SK-N-SH (cell line): ENCODE measurements at places on chromosomes 13 and 19. TPM values are rescaled to one million over a fixed set of nuclear protein-coding genes. Genes with fewer than 3 reads are reported as not detected.

- DNase-seq = peak; percentile 9
Observed at GRCh38 chr19:5558101-5558621, 9.6 kb downstream of the TINCR start.

DNA sequence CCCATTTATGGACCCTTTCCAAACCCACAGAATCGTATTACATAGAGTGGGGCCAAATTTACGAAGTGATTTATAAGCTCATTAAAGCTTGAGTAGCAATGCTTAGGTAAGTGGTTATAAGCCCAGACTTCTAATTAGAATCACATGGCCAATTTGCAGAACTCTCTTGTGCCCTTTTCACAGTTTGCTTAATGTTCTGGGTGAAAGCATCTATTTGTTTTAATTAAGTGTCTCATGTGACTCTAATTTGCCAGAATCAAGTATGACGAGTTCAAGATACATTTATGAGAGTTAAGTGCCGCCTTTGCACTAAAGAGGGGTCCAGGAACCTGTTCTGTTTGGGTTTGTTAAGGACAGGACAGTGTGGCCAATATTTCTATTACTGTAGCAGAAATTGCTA, 46.0 kb upstream of the ZNF681 start:
- DNase-seq = no peak

GRCh38 chr19:12237143-12237839, 57.4 kb downstream of the ZNF44 start:
- no peak for DNase-seq

GRCh38 chr19:40578442-40578908, 1.8 kb downstream of the SHKBP1 start:
- DNase-seq = peak; percentile 60

- no peak for DNase-seq
Observed at GRCh38 chr19:54325631-54326030, 12.7 kb upstream of the LILRA5 start.

DNA sequence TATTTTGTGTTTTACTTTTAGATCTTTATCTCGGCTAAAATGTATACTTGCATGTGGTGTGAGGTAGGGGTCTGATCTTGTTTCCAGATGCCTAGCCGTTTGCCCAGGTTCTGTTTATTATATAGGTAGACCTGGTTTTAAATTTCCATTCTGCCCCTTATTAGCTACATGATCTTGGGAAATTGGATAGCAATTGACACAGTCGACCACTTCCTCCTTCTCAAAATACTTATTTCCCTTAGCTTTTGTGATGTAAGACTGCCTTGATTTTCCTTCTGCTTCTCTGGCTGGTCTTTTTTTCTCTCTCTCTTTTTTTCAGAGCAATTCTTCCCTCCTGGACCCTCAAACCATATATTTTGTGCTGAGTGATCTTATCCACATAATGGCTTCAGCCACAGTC, 3.0 kb upstream of the PGLYRP1 start:
- no peak for DNase-seq

- peak; percentile 37 for DNase-seq
Observed at GRCh38 chr13:91133941-91134802, 213.3 kb upstream of the MIR17HG start.

- DNase-seq = no peak
Observed at GRCh38 chr13:94346261-94347019, 133.0 kb downstream of the DCT start.

- DNase-seq = no peak
Observed at GRCh38 chr19:48678201-48678600, 5.4 kb upstream of the NTN5 start.

- no peak for DNase-seq
Observed at GRCh38 chr13:83714236-83714635, 168.0 kb downstream of the SLITRK1 start.

GRCh38 chr13:49681842-49682435, 9.3 kb downstream of the EBPL start:
- no peak for DNase-seq

DNA sequence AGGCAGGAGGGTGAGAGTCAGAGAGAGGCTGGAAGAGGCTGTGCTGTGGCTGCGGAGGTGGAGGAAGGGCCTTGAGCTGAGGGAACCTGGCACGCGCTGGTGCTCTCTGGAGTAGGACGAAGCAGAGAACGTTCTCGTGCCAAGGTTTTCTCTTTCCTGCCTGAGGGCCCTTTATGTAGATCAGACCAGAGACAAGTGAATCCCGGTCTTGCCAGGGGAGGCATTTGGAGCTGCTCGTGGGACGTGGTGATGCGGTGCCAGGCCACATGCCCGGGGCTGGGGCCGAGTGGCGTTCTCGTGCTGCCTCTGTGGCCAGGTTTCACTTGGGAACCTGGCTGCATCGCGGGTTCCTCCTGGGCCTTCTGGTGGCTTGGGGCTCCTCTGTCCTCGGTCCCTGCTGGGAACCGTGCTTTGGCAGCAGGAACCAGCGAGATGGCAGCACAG, 54.2 kb downstream of the KDM4B start:
- DNase-seq = no peak

GRCh38 chr19:18001777-18002345, 6.1 kb upstream of the ARRDC2 start:
- peak; percentile 42 for DNase-seq

- peak; percentile 85 for DNase-seq
Observed at GRCh38 chr13:27533155-27533643, 82.8 kb upstream of the MTIF3 start.

GRCh38 chr13:46620471-46620870, 67.5 kb downstream of the LRCH1 start:
- DNase-seq = no peak

GRCh38 chr13:113070855-113071254, 34.7 kb upstream of the F7 start:
- no peak for DNase-seq

GRCh38 chr13:112324116-112324515, 52.0 kb upstream of the SPACA7 start:
- no peak for DNase-seq

DNA sequence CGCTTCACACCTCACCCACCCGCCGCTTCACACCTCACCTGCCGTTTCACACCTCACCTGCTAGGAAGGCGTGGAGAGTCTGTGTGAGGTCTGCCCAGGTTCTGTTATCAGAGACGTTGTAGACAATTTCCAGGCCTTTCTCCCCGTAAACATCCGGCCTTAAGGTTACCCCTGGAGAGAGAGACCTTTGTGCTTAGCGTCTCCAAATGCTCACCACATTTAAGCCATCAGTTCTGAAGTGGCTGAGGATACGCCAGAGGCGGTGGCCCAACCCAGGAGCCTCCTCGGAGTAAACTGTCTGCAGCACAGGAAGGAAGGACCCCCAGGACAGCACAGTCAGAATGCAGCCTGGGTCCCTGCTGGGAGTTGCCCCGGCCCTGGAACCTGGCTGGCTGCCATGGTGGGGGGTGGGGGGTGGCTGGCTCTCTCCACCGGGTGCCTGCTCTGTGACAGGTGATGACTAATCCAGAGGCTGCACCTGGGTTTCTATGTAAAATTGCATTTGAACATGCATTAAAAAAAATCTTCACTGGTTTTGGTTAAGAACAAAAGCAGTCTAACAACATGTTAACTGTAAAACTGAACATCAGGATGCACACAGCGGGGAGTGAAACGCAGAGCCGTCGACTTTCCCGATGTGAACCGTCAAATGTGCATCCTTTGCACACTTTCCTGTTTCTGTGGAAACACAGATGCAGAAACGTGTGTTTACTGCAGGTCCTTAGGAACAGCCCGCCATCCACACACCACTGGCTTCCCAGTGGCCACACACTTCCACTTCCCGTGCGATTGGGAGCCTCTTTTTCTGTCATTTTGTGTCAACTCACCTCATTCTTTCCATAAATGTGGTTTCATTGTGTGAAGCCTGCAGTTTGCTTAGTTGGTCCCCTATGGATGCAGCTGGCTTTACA, 4.5 kb downstream of the ATP4B start:
- DNase-seq = peak; percentile 61

DNA sequence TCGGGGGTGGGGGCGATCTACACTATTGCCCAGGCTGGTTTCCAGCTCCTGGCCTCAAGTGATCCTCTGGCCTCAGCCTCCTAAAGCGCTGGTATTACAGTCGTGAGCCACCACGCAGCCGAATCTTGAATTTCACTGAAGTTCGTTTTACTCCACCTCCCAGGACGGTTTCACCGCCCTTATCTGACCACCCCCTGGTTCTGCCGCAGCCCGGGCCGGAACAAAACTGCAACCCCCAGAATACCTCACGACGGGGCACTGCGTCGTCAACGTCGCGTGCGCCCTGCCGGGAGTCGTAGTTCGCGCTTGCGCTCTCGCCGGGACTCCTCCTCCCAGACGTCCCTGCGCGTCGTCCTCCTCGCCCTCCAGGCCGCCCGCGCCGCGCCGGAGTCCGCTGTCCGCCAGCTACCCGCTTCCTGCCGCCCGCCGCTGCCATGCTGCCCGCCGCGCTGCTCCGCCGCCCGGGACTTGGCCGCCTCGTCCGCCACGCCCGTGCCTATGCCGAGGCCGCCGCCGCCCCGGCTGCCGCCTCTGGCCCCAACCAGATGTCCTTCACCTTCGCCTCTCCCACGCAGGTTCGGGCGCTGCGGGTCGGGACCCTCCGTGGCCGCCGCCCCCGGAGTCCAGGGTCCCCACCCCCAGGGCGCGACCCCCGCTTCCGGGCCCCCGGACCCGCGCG, at the start of gene ATP5F1D:
Gene ATP5F1D (plus strand): TSS at position 335 of the 679 bp plus-strand sequence. CDS start 100 bp downstream, at position 435.
- DNase-seq = peak; percentile 93

DNA sequence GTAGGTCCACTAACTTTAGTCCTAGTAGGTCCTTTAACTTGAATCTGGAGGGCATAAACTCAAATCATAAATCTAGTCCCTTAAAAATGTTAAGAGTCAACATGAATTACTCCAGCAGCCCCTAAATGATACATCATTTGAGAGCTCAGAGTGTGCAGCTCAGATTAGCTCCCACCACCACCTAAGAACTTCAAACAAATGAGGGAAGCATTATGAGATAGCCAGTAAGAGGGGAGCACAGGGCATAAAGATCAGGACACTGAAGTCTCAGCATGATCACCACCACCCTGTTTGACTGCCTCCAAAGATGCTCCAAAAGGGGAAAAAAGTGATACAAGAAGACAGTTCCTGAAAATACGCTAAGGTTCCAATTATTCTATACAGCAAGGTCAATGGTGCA, 5.7 kb downstream of the PROSER1 start:
- no peak for DNase-seq

- DNase-seq = no peak
Observed at GRCh38 chr13:79393564-79394249, 12.3 kb downstream of the RBM26 start.

DNA sequence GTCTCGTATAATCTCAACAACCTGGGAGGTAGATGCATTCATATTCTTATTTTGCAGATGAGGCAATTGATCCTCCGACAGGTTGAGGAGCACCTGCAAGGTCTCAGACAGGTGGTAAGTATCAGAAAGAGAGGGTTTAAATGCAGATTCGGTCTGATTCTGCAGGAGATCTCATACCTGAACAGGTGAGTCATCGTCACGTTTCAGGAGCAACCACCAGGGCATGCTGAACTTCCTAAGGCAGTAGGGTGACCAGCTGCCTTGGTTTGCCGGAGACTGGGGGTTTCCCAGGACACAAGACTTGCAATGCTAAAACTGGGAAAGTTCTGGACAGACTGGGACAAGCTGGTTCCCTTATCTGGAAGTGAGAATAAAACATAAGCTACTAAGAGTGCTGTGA, 68.8 kb upstream of the TSHZ3 start:
- no peak for DNase-seq

GRCh38 chr13:50244713-50245574, 229.7 kb downstream of the KCNRG start:
- no peak for DNase-seq

DNA sequence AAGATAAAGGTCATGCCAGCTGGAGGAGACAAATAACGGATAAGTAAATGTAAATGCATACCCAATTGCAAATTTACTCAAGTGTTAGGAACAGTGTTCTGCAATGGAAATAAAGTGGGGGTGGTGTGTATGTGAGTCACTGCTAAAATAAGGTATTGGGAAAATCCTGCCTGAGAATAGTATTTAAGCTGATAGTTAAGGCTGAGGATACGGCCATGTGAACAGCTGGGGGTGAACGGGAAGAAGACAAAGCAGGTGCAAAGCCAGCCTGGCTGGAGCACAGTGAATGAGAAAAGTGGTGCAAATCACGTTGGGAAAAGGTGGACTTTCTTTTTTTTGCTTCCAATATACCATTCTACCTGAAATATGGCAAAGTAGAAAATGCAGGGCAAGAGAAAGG, 242.4 kb upstream of the SLC10A2 start:
- no peak for DNase-seq

DNA sequence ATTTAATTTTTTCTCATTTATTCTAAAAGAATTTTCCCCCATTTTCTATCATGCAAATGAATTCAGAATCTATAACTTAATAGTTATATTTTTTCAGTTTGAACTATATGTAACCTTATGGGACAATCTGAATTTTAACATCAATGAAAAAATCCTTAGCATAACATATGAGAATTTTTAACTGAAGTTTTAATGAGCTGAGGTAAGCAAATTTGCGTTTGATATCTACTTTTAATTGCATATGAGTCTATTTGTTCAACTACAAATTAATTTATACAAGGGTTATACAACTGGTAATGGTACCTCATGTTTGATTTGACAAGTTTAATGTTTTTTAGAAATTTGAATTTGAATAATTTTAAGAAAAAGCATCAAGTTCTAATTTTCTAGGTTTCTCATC, 384.4 kb upstream of the PCDH9 start:
- DNase-seq = no peak

DNA sequence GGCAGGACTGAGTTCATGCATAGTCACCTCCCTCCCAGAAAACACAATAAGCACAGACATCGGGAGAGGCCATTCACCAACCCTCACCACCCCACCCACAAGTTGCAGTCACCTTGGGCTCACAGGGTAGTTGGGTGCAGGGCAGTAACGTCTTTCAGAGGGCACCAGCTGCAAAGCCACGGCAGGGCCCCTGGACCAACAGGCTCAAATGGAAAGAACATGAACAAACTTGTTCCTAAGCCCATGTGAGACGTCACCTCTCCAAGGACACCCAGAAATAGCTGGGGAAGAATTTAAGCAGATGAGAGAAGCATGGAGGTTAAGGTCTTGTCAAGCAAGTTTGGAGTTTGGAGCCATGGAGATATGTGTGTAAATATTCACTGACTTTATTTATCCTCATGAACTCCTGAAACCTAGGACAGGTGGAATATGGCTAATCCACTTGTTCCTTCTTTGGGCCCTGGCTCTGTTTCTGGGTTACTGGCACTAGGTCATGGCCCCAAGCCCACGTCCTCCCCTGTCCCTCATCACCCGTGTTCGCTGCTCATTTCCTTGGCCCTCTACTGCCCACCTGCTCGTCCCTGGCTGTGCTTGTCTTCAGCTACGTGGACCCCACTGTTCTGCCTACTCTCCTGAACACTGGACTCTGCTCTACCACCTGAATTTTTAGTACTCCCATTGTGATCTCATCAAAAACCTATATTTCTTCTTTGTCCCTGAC, 40.4 kb downstream of the SACS start:
- DNase-seq = no peak

Gene ZNF714
- 5.4 and 6.0 TPM in 2 replicates for polyA plus RNA-seq

Gene ELSPBP1
- polyA plus RNA-seq = not detected in 2 replicates

Gene RAB3A
- 9.1 and 9.7 TPM in 2 replicates for polyA plus RNA-seq

Gene HRC
- polyA plus RNA-seq = not detected in 2 replicates

Gene GAS6
- 380 and 406 TPM in 2 replicates for polyA plus RNA-seq

Gene BORA
- 1.4 and 2.0 TPM in 2 replicates for polyA plus RNA-seq

Gene FCAR
- not detected in 2 replicates for polyA plus RNA-seq

Gene CTU1
- 7.2 and 8.8 TPM in 2 replicates for polyA plus RNA-seq

Gene CGB7
- polyA plus RNA-seq = 2.0 and 2.1 TPM in 2 replicates

Gene LRRC63
- 0.03 and 0.13 TPM in 2 replicates for polyA plus RNA-seq
